ENCODE measurements at places on chromosomes 4 and X.

- no peak for DNase-seq
Observed at GRCh38 chrX:6599230-6599860, 64.4 kb upstream of the VCX3A start.

DNA sequence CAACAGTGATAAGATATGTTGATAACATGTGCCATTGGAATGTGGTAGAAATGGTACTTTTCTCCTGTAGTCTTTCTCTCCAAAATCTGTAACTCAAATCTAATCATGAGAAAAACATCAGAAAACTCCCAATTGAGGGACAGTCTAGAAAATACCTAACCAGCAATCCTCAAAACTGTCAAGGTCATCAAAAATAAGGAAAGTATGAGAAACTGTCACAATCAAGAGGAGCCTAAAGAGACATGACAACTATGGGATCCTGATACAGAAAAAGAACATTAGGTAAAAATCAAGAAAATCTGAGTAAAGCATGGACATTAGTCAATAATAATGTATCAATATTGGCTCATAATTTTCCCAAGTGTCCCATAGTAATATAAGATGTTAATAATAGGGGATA lies 124.5 kb upstream of the PPP1R2C start:
- DNase-seq, result no peak

GRCh38 chr4:180372691-180373090 lies 1870.5 kb upstream of the TENM3 start:
- no peak for DNase-seq

DNA sequence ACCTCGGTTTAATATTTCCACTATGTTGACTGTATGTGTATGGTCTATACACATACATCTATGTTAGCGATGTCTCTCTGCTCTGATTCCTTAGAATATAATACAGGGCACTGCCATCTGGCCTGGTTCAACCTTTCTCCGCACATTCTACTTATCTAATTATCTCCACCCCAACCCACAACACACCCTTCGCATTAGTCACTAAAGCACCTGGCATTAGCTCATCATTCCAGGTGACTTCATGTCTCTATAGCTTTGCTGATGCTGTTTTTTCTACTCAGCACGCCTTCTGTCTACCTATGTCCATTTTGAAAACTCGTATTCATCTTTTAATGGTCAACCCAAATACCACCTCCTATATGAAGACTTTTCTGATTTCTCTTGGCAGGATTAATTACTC lies 425.2 kb upstream of the RASGEF1B start:
- no peak for DNase-seq

GRCh38 chr4:6198278-6198677 lies 2.1 kb downstream of the JAKMIP1 start:
- DNase-seq, result peak; percentile 75

- DNase-seq, result no peak
Observed at GRCh38 chr4:8316251-8316771, 46.8 kb downstream of the HTRA3 start.

DNA sequence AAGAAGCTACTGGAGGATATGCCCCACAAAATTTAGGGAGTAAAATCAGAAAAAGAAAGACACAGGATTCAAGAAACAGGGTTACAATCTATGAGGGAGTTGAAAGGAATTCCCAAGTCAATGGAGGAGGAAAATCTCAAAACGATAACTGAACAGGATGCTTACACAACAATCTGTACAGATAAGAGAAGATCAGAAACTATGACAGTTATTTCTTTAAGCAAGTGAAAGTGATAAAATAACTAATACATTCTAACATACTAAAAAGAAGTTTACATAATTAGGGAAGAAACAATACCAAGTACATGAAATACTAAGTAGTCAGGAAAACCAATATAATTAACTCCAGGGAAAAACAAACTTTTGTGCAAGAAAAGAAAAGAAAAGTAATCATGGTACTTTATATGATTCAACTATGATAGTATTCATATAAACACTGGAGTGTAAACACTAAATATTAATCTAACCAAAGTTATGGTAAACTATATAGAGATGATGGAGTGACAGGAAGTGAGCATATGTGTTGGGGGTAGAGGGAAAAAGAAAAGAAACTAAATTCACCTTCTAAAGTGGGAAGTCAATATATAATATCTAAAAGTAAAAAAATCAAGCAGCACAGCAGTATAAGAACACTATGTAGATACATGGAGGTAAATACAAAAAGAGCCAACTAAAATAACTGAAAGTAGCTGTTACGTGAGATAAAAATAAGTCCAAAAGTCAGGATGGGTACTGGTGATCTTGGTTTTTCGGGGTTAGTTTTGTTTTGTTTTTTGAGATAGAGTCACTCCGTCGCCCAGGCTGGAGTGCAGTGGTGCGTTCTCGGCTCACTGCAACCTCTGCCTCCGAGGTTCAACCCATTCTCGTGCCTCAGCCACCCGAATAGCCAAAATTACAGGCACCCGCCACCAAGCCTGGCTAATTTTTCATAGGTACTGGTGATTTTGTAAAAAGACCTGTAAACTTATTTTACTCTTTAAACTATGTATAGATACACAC lies 99.3 kb downstream of the TEX11 start:
- no peak for DNase-seq

GRCh38 chr4:150289881-150290280 lies 211.6 kb downstream of the DCLK2 start:
- DNase-seq, result no peak

- no peak for DNase-seq
Observed at GRCh38 chr4:87011340-87012034, 76.7 kb downstream of the AFF1 start.

GRCh38 chr4:2057382-2058065 lies 1.6 kb upstream of the NAT8L start:
- DNase-seq, result no peak

GRCh38 chrX:43592597-43592996 lies 63.5 kb upstream of the MAOA start:
- no peak for DNase-seq

DNA sequence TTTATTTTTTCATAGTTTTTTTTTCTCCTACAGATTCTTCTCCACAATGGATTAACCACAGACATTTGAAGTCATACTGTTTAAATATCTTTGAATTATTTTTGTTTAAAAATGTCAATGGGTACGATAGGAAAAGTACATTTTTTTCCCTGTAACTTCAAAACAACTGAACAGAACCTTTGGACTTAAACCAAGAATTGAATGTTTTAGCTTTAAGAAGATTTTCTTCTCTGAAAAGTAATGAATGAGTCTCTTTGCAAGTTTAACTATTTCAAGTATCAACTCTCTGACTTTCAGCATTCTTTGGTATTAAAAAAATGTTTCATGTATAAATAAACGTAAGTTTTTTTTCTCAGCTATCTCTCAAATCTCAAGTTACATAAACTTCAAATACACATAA lies 364.3 kb downstream of the FBXO8 start:
- no peak for DNase-seq

- no peak for DNase-seq
Observed at GRCh38 chr4:24930151-24930550, 17.3 kb upstream of the CCDC149 start.

DNA sequence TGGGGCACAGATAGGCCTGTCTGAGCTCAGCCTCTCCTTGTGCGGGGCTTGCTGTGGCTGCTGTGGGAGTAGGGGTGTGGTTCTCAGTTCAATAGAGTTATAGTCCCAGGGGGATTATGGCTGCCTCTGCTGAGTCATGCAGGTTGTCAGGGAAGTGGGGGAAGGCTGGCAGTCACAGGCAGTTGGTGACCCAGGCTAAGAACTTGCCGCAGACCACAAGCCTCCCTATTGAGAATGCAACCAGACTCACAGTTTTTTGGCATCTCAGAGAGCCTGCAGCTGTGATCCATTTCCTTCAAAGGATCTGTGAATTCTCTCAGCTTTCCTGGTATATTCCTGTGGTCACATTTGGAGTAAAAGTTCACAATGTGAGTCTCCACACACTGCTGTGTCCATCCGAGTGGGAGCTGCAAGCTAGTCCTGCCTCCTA lies 364.9 kb downstream of the ZNF674 start:
- DNase-seq, result peak; percentile 22

GRCh38 chr4:38563707-38564495 lies 100.1 kb upstream of the KLF3 start:
- DNase-seq, result no peak

- no peak for DNase-seq
Observed at GRCh38 chr4:47650584-47651130, 165.6 kb downstream of the ATP10D start.

GRCh38 chr4:7626531-7626930 lies 191.8 kb upstream of the PSAPL1 start:
- DNase-seq, result no peak

DNA sequence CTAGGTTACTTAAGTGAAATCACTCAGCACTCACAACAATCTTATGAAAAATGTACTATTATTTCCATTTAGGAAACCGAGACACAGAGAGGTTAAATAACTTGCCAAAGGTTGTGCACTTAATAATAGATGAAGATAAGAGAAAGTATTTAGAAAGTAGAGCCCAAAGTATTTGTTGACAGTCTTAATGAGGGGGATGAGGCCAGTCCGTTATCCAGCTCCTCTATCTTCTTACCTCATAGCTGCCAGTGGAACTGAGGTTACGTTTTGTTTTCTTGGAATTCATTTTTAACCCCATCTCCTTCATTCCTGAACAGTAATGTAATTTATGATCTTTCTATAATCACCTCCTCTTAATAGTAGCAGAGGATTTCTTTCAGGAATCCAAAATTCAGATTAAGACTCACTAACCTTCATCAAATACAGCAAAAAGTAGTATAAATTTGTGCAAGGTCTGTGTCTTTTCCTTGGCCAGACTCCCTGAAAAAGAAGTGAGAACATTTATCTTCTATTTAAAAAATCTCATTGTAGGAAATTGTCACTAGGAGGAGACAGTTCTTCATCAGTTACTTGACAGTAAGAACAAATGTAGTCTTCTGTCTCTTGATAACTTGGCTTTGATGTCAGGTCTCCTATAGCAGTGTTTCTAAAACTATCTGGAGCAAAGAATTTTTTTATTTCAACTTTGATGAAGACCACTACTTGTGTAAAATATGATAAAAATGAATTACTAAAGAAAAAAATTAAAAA lies 35.5 kb downstream of the F8 start:
- DNase-seq, result no peak

DNA sequence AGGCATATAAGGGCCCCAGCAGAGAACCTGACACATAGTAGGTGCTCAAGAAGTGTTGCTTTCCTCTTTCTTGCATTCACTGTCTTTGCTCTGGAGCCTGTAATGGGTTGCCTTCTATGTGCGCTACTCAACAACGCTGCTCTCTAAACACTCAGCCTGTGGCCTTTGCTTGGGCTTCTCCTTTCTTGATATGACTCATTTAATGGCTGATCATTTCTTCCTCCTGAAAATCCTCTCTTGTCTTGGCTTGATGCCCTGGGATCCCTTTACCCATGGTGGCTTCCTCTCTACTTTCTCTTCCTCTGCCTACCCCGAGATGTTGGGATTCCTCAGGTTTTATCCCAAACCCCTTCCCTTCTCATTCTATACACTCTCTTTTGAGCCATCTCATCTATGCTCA lies 19.9 kb upstream of the PJA1 start:
- no peak for DNase-seq

DNA sequence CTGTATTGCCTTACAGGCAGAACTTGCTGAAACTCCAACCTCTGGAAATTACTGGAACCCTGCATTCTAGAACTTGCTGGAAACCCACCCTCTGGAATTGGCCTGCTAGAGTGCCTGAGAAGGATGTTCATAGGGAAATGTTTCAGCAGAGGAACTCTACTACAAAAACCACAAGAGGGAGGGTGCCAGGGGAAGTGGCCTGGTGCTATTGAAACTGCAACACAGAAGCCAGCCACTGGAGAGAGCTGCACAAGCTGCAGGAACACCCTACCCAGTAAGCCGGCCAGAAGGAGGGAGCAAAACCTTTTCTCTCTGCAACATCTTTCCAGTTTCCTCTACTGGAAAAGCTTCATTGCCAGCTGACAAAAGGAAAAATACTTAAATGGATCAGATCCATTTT lies 2.5 kb upstream of the BRWD3 start:
- peak; percentile 32 for DNase-seq

DNA sequence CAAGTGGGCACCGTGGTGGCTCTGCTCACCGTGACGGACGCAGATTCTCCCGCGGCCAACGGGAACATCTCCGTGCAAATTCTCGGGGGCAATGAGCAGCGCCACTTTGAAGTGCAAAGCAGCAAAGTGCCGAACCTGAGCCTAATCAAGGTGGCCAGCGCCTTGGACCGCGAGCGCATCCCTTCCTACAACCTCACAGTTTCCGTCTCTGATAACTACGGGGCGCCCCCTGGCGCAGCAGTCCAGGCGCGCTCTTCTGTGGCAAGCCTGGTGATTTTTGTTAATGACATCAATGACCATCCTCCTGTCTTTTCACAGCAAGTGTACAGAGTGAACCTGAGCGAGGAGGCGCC lies 2.7 kb downstream of the FAT4 start:
- DNase-seq, result peak; percentile 22

DNA sequence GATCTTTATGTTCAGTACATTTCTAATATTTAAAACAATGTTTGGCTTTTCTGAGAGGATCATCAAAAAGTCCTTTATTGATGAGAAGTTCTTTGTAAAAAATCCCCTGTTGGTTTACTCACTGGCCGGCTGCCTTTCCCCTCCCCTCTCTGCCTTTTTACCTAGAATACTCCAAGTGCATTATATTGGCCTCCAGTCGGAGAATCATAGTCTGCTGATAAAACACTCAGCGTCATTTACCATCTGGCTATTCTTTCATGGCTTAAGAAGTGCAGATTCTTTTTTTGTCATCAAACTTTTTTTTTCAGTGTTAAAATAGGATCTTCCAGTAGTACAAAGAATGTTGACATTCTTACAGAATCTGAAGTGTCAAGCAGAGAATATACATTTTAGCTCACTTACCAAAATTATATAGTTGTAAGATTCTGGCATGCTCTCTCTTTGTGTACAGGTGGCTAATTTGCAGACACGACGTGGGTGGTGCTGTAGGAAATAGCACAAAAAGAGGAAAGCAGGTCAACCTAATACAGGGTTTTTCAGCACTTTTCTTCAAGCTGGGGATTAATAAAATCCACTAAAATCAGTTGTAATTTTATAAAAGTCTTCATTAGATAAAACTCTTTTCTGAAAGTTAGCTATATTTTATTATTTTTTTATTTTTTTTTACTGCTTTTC lies 731.8 kb downstream of the KCTD8 start:
- DNase-seq, result no peak

DNA sequence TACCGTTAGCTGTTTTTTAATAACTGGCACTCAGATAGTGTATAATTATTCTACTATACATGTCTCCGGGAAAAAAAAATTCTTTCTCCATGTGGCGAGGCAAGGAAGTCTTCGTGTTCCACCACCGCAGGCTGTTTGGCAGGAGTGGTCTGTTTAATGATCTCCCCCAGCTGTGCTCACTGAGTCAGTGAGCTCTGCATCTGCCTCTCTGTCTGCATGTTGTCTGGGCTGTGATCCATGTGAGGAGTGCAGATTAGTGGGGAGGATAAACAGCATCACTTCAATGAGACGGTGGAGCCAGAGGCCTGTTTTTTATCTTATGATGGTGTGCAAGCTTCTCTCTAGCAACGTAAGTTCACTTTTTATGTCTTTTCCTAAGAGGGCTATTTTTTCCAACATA lies 69.8 kb downstream of the RPS3A start:
- no peak for DNase-seq
